RKO (cell line): ENCODE measurements at places on chromosomes 2 and 18.

GRCh38 chr2:102932501-102932900 lies 170.7 kb downstream of the TMEM182 start:
- peak; percentile 11 for DNase-seq

- DNase-seq: peak; percentile 35
Measured at GRCh38 chr2:142286618-142287017, 155.8 kb upstream of the LRP1B start.

GRCh38 chr2:217332866-217333265 lies 473.0 kb upstream of the TNP1 start:
- DNase-seq: no peak

- no peak for DNase-seq
Measured at GRCh38 chr2:223526106-223526505, 76.1 kb downstream of the SCG2 start.

GRCh38 chr2:120319686-120320317 lies 26.1 kb upstream of the INHBB start:
- no peak for DNase-seq

GRCh38 chr2:217520356-217521010 lies 482.3 kb downstream of the TNS1 start:
- no peak for DNase-seq

DNA sequence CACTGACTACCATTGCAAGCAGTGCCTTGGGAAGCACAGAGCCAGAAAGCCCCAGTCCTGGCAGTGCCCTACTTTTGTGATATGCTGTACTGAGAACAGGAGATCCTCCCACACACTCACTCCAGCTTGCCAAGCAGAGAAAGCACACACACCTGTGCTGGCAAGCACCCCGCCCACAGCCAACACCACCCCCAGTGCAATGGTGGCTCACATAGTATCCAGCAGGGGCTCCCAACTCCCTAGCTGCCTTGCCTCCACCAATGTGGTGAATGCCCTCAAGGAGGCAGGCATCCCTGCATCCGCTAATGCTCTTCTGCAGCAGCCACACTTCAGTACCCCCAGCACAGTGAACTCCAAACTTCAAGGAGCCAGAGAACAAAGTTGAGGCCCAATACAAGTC lies 1655.8 kb downstream of the SUCLG1 start:
- no peak for DNase-seq

GRCh38 chr2:210626849-210627248 lies 70.5 kb downstream of the CPS1 start:
- DNase-seq: peak; percentile 5

- DNase-seq: no peak
Measured at GRCh38 chr18:59021500-59021899, 118.2 kb upstream of the SEC11C start.

- no peak for DNase-seq
Measured at GRCh38 chr2:172525601-172526000, 30.3 kb upstream of the PDK1 start.

- no peak for DNase-seq
Measured at GRCh38 chr2:219183151-219183772, 5.2 kb downstream of the RETREG2 start.

- DNase-seq: peak; percentile 59
Measured at GRCh38 chr2:201233812-201234662, 26.3 kb upstream of the CASP8 start.

DNA sequence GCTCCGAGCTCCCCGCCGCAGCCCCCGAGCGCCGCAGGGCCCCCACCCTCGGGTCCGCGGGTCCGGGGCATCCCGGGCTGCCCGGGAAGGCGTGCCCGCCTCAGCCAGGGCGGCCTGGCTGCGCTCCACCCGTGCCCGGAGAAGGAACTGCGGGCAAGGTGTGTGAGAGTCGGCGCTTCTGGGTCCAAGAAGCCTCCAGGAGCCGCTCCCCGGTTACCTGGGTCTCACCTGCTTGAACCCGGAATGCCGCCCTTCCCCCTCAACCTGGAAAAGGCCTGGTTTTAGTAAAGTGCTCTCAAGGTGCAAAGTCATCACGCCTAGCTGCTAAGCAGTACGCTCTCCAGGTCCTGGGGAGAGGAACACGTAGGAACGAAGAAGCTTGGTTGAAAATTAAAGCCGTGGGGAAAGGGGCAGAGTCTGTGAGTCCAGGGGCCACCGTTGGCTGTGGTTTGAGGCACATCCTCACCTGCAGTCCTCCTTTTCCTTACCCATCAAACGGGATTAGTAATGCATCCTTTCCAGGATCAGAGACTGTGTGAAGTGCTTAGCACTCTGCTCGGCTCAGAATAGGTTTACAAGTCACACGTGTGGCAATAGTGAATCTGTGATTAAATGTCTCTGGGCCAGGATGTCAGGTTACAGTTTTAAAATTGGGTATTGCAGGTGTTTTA lies 1.2 kb downstream of the ASAP2 start:
- DNase-seq: peak; percentile 66

DNA sequence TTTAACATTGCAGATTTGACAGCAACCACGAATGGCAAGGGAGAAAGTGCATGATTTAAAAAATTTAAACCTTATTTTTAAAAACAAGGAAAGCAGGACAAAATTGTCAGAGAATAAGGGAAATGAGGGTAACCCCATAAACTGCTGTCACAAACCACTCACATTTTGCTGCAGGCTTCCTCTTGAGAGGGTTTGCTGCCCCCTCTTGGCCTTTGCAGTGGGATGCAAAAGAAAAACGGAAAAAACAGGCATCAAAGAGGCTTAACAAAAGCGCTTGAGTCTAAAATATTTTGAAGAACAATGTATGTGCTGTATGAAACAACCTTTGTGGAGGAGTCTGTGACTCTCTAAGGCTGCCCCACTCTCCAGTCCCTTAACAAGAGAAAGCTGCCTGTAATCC lies 91.6 kb downstream of the TMX3 start:
- peak; percentile 66 for DNase-seq

- no peak for DNase-seq
Measured at GRCh38 chr2:136715146-136715545, 50.2 kb upstream of the THSD7B start.

- peak; percentile 82 for DNase-seq
Measured at GRCh38 chr2:230714136-230714480, 1.5 kb downstream of the CAB39 start.

DNA sequence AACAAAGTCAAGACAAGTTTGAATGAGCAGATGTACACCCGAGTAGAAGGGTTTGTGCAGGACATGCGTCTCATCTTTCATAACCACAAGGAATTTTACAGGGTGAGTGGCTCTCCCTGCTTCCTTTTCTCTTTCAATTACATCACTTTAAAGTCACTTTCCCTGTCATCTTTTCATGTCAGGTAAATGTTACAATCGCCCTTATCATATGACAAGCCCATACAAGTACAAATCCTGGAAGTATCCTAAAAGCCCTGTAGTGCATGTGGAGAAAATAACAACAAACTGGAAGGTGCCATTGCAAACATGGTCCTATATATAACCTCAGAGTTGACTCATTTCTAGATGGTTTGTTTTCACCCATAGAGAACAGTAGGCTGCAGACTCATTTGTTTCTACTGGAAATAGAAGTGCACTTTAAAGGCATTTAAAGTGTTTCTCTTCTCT lies 126.0 kb downstream of the SP100 start:
- DNase-seq: no peak

- DNase-seq: no peak
Measured at GRCh38 chr18:62182220-62182619, 4.6 kb downstream of the PIGN start.

DNA sequence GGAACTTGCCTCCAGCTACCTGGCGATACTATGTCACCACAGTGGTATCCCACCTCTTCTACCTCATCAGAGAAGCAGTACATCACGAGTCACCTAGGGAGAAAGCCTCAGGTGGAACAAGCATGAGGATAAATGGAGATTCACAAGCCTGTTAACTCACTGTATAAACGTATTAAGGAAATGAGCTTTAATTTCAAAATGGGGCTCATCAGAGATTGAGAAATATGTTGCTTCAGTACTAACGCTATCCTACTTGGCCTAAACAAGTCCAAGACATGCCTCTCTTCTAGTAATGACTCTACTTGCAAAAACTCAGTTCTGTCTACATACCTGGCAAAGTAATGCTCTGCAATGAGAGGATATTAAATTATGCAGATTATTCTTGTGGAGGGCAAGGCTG lies 4.3 kb downstream of the SLC39A6 start:
- no peak for DNase-seq

- DNase-seq: no peak
Measured at GRCh38 chr2:210963386-210963785, 407.0 kb downstream of the CPS1 start.

DNA sequence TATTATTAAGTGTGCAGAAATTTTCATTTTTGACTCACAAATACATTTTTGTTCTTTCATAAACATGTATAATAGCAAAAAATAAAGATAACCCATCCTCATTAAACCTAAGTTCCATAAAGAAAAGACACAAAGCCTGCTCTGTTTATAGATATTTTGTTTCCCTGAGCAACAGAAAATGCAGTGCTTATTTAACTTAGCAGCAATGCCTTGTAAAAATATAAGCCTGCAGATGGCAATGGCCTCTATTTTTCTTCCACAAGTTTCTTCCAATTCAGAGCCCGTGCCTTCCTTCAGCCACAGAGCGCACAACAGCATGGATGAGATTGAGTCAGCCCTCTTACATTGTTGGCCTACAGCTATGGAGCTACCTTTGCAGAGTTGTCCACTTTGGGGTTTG lies 43.6 kb downstream of the PKP4 start:
- no peak for DNase-seq

GRCh38 chr2:39762448-39762847 lies 16.6 kb downstream of the THUMPD2 start:
- no peak for DNase-seq

- no peak for DNase-seq
Measured at GRCh38 chr2:237956402-237956736, 10.4 kb upstream of the UBE2F start.

DNA sequence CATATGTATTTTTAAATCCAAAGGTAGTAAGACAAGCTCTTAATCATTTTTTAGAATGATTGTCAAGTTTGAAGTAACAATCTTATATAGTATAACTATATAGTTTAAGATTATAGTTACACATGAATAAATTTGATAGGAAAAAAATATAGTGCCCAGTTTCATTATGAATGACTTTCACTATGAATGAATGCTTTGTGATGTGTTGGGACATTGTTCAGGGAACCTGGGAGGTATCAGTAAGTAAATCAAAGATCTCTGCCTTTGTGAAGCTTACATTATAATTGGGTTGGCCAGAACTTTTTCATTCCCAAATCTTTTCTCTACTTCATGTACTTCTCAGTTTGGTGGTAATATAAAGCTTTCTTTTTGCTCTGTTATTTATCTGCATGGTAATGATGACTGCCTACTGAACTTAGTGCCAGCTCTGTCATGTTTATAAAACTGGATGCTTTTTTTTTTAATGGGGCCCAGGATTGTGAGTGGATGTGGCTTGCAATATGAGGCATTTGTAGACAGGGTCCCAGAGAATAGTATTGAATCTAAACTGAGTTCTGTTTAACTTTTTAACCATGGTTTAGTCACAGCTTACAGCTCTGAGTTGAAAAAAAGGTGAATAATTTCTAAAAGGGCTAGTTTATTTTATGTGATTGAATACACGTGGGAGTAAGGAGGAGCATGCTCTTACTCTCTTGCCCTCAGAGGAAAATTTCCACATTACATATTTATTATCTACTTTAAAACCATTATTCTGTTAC lies 23.3 kb downstream of the GLS start:
- DNase-seq: no peak

GRCh38 chr2:25021791-25022362 lies 20.0 kb upstream of the EFR3B start:
- DNase-seq: no peak

- DNase-seq: no peak
Measured at GRCh38 chr2:179335732-179336131, 71.1 kb upstream of the SESTD1 start.

GRCh38 chr2:37809931-37810570 lies 115.0 kb upstream of the RMDN2 start:
- no peak for DNase-seq

GRCh38 chr2:13052547-13052946 lies 335.8 kb downstream of the TRIB2 start:
- no peak for DNase-seq

DNA sequence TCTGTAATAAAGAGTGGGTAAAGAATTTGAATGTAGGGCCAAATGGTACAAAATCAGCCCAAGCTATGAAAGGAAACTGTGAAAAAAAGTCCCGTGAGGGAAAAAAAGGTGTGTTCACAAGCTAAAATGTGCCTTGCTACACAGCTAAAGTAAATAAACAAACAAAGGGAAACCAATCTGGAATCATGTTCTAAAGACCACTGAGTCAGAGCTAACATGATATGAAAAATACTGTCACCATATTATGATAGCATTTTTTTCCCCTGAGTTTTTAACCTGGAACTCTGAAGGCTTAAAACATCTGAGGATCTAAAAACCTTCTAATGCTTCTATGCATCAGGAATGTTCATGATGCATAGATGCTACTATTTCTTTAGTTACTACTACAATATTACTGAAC lies 58.8 kb downstream of the SCN1A start:
- DNase-seq: no peak

DNA sequence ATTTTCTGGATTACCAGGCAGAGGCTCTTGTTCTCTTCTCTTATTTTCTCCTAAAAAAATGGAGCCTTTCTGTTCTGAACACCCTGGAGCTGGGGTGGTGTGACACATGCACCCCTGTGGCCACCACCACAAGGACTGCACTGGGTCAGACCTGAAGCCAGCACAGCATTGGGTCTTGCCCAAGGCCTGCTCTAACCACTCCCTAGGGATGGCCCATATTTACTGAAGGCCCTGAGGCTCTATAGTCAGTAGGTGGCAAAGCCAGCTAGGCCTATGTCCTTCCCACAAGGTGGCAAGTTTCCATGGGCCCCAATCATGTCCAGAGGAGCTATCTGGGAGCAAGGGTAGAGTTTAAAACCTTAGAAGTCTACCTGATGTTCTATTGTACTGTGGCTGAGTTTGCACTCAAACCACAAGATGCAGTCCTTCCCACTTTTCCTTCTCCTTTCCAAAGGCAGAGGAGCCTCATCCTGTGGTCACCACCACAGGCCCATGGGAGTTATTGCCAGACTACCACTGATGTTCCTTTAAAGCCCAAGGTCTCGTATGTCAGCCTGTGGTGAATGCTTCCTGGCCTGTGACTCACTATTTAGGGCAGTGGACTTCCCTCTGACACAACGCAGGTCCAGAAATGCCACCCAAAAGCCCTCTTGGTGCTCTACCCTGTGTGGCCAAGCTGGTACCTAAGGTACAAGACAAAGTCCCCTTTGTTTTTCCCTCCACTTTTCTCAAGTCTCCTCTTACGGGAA lies 15.0 kb upstream of the FMNL2 start:
- DNase-seq: no peak

GRCh38 chr2:189549449-189549832 lies 31.1 kb downstream of the SLC40A1 start:
- no peak for DNase-seq

GRCh38 chr2:236686561-236686960 lies 116.9 kb downstream of the ACKR3 start:
- no peak for DNase-seq

- DNase-seq: no peak
Measured at GRCh38 chr18:12645254-12645653, 12.7 kb downstream of the SPIRE1 start.
